ENCODE measurements at places on chromosomes 13 and 19.

GRCh38 chr13:43558939-43559338 lies 227.8 kb downstream of the ENOX1 start:
- DNase-seq: no peak

DNA sequence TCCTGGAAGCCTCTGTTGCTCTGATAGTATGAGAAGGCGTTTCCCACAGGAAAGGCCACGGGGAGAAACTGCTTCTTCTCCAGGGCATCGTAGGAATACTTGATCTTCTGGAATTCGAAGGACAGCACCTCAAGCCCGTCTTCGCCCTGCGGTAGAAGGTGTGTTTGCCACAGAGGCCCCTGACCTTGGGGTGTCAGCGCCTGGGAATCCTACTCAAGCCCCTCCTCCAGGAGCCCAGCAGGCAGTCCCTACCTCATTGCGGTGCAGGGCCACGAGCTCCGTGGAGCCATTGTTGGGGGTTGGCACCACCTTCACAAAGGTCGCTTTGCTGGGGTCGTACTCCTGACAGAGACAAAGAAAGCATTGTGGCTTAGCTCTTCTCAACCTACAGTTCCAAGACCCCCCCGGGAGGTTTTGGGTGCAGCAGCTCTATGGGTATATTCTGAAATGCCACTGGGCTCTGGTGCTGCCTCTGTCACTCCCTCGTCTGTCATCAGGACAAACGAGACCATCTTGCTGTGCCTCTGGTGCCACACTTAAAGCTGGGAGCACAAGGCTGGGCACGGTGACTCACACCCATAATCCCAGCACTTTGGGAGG lies 3.7 kb downstream of the ATP13A1 start:
- DNase-seq: no peak

DNA sequence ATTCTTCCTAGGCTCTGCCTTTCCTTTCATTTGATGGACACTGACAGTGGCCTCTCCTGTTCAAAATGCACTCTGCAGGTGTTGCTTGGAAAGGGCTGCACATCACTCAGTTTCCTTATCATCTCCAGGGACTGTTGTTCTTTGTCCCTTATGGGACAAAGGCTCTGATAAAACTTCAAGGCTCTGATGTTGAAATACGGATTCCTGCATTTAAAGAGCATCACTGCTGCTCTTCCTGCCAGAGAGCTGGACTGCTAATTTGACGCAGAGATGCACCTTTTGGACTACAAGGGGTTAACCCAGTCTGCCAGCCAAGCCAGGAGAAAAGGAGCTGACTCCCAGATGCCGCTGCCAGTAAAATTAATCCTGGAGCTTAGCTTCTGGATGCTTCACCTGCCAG lies 952.1 kb downstream of the DIAPH3 start:
- no peak for DNase-seq

- DNase-seq: no peak
Observed at GRCh38 chr19:9552536-9553274, 14.3 kb upstream of the ZNF426 start.

- peak; percentile 33 for DNase-seq
Observed at GRCh38 chr19:53877361-53877766, 4.6 kb upstream of the PRKCG start.

- DNase-seq: no peak
Observed at GRCh38 chr19:3792114-3792513, 5.9 kb upstream of the MATK start.

GRCh38 chr19:18202778-18203407 lies 949 bp downstream of the RAB3A start:
- DNase-seq: no peak

- DNase-seq: no peak
Observed at GRCh38 chr19:13139633-13140311, 10.4 kb downstream of the STX10 start.

DNA sequence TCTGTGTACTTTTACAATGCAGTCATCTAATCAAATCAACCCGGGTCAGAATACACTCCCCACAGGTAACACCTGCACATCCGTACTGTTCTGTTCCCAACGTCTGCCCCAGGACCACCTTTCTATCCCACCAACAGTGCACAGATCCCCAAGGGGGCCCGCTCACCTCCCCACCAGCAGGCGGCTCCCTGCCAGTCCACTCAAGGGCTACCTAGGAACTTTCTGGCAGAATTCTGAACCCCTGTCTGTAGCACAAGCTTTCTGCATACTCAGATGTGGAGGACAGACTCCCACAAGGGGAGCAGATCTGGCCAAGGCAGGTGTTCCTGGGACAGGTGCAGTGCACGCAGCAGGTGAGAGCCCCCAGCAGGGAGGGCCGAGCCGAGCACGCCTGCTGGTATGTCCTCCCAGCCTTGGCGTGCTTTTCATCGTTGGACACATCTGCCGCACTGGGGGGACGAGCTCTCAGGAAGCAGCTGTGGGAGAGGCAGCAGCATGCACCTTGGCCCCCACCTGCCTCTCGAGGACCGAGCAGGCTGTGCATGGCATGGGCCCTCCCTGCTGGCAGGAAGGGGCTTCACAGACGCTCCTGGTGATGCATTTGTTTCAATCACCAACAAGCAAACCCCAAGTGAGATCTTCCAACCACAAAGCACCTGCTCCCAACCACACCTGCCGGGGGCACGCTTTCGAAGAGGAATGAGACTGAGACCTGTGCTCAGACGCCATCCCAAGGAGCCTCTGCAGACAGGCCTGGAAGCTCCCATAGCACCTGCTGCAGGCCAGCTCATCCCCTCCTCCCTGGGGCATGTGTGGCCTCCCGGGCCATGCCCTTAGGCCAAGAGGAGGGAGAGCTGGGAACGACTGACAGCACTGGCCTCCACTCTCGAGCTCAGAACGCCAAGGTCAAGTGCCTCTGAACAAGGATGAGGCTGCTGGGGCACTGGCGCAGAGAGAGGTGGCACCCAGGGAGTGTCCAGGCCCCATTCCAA lies 35.9 kb downstream of the RAB20 start:
- DNase-seq: no peak

DNA sequence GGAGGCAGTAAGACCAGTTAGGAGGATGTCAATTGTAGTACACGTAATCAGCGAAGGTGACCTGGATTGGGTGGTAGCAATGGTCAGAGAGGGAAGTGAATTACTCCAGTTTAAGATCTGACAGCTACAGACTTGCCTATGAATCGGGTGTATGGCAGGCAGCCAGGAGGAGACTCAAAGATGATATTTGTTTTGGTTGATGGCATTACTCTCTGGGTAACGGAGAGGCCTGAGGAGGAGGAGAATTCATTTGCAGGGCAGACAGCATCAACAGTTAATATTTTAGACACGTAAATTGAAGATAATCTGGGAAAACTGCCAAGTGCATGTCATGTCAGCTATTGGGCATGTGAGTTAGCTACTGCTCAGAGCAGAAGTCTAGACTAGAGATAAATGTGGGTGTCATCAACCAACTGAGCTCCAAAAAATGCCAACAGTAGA lies 109.2 kb downstream of the SGCG start:
- DNase-seq: peak; percentile 74

- DNase-seq: no peak
Observed at GRCh38 chr13:43295825-43296564, 272.6 kb downstream of the DNAJC15 start.

DNA sequence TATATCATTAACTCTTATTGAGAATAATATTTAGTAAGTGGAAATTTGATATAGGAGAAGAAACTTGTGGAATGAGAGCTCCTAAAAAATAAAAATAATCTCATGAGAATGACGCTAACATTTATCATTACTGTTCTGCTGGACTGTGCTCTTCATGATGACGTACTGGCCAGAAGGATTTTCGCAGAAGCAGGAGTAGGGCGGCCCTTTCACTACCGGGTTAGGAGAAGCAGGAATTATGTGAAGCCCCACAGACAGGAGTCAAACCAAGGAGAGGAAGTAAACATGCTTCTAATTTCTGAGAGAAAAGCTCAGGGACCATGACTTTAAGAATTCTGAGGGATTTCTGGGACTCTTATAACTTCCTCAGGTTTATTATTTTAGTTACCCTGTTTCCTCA lies 195.1 kb downstream of the VWA8 start:
- DNase-seq: peak; percentile 26

DNA sequence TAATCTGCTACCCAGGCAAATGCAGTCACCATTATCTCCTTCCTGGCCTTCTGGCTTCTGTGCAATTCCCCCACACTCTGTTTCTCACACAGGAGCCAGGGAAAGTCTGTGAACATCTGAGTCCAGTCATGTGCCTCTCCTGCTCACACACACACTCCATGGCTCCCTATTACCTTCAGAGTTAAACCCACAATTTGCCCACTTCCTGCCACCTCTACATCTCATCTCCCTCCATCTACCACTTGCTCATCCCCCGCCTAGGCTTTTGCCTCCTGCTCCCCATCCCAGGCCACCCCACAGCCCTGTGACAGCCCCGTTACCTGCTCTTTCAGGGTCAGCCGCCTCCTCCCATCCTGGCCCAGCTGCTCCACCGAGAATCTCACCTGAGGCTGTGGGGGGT lies 13.5 kb downstream of the IL12RB1 start:
- no peak for DNase-seq

GRCh38 chr13:80441968-80442367 lies 101.0 kb upstream of the SPRY2 start:
- DNase-seq: peak; percentile 82

Measured in fibroblast of pulmonary artery (primary cell).